ENCODE measurements at places on chromosomes 7 and 10.
A peak's percentile ranks its signal among the peaks of the same experiment; 100 is the strongest.

GRCh38 chr10:48814933-48815332 lies 124.7 kb downstream of the LRRC18 start:
- no peak for DNase-seq

- no peak for DNase-seq
Measured at GRCh38 chr7:137980308-137980707, 21.6 kb downstream of the CREB3L2 start.

DNA sequence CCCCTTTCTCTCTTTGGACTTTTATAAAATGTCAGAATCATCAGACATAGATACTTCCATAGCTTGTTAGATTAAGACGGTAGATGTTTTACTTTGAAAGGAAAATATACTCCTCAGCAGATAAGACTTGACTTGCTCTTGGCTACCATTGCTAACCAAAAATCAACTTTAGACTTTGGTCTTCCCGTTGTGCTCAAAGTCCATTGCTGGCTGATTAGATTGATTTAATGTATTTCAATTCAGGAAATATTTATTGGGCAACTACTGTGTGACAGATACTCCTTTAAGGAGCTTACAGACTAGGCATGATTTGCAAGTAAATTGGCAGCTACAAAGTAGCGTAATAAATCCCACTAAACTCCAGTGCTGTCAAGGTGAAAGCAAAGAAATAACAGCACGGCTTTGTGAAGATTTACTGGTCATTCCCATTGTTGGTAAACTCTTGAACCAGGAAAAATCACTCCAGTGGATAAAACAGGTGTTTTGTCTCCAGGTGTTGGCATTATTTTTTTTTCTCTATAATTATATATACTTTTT lies 95.7 kb upstream of the ARMC3 start:
- no peak for DNase-seq

GRCh38 chr10:30701451-30702173 lies 72.1 kb upstream of the LYZL2 start:
- no peak for DNase-seq

GRCh38 chr7:76386691-76387260 lies 22.7 kb downstream of the SSC4D start:
- no peak for DNase-seq

DNA sequence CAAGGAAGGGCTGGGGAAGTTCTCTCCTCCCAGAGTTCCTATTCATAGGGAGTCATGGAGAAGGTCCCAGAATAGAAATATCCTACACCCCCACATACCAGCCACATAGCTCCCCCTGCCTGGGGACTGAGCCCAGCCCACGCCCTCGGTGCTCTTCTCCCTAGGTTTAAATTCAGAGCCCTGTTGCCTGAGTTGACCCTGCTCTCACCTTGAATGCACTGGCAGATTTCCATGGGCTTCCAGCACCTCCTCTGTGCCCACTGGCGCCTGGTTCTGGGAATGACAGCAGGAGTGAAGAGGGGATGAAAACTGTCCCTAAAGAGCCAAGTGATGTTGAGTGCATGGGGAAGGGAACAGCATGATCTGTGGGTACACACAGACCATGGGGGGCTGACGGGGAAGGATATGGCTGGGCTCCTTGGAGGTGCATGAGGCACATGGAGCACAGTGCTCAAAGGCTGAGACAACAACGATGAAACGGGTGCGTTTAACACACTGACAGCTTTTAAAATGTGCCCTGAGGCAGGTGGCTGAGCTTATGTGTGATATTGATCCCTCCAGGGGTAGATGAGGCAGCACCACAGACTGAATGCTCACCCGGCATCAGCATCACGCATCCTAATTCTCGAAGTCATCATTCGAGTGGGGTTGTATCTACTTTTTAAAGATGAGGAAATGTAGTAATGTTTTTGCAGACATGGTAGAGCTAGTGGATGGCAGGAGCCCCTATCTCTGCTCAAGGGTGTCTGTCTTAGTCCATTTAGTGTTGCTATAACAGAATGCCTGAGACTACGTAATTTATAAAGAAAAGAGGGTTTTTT lies 53.7 kb upstream of the IGFBP3 start:
- DNase-seq, result no peak

DNA sequence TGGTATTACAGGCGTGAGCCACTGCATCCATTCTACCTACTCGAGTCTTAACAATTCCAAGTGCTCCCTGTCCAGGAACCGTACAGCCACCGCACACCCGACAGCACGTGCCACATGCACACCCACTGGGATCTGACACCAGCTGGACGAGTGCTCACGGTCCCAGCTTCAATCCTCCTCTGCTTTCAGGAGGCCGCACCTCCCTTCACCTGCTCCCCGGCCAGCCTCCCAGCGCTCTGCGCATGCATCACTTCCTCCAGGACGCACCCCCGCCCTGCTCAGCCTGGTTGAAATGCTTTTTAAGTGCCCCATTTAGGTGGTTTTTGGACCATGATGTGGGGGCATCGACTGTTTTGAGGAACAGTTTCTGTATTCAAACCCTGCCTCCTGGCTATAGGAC lies 47.3 kb upstream of the TMEM213 start:
- no peak for DNase-seq

DNA sequence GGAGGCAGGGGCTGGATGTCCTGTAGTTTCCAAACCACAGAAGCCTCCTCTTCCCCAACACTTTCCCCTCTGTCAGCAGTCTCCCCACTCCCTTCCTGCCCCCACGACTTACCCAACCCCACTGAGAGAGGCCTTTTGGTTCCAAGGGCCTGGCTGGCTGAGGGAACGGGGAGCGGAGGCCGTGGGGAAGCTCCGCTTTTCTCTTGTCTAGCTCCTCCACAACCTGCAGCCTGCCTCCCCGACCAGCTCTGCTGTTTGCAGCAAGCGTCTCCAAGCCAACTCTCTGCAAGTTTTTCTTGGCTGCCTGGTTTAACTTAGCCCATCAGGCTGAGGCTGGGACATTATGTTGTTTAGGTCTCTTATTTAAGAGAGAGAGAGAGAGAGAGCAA lies 126.8 kb downstream of the NEURL1 start:
- DNase-seq, result no peak

DNA sequence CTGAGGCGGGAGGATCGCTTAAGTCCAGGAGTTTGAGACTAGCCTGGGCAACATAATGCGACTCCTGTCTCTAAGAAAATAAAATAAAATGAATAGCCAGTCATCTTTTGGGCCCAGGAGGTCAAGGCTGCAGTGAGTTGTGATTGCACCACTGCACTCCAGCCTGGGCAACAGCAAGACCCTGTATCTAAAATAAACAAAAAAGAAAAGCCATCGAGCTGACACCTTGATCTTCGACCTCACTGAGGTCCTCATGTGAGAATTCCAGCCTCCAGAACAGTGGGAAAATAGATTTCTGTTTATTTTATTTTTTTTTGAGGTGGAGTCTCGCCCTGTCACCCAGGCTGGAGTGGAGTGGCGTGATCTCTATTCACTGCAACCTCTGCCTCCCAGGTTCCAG lies 301.5 kb upstream of the GALNT17 start:
- no peak for DNase-seq

GRCh38 chr7:100369105-100369504 lies 4.2 kb upstream of the PILRA start:
- no peak for DNase-seq

GRCh38 chr7:18037609-18038008 lies 10.0 kb upstream of the PRPS1L1 start:
- no peak for DNase-seq

DNA sequence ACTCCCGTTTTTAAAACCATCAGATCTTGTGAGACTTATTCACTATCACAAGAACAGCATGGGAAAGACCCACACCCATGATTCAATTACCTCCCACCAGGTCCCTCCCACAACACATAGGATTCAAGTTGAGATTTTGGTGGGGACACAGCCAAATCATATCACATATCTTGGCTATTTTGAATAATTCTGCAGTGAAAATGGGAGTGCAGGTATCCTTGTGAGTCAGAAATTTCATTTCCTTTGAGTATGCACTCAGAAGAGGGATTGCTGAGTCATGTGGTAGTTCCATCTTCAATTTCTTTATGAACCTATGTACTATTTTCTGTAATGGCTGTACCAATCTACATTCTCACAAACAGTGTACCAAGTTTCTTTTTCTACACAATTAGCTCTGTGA lies 125.8 kb downstream of the ANKRD7 start:
- DNase-seq, result no peak

DNA sequence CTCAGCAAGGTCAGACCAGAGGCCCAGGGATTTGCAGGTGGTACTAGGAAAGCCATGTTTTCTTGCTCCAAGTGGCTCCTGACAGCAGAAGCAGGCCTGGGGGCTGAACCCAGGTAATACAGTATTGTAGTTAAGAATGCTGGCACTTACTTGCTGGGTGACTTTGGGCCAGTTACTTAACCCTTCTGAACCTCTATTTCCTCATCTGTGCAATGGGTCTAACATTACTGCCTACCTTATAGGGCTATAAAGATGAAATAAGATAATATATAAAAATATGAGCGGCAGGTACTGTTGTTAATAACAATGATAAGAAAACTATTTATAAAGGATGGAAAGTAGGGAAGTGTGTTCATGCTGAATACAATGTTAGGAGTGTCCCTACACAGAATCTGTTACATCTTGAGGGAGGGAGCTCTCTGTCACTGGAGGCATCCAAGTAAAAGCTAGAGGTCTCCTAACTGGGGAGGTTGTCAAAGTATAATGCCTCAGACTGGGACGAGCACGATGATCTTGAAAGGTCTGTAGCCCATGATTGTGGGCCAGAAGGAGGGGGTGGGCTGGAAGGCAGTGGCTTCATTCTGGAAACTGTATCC lies 26.9 kb downstream of the ADAMTS14 start:
- no peak for DNase-seq

- no peak for DNase-seq
Measured at GRCh38 chr10:6926971-6927370, 346.9 kb upstream of the PRKCQ start.

DNA sequence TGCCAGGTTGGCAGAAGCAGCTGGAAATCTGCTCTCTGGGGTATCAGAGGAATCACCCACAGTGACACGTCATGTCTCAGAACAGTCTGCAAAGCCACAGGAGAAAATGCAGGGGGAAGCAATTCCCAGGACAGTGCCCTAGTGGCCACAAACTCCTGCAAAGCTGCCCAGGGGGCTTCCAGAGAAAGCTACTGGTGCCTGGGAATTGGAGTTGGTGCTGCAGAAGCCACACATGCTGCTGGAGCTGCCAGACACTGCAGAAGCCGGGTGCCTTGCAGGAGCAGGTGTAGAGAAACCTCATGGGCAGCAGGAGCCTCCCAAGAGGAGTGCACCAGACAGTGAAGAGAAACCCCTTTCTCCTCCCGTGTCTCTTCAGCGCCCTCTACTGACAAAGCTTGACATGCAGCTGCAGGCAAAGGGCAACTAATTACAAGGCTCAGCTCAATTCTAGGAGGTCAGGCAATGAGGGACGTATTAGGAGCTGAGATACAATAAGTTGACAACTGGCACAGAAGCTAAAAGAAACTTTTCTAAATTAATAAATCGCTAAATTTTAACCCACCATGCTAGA lies 30.2 kb upstream of the NUB1 start:
- no peak for DNase-seq

DNA sequence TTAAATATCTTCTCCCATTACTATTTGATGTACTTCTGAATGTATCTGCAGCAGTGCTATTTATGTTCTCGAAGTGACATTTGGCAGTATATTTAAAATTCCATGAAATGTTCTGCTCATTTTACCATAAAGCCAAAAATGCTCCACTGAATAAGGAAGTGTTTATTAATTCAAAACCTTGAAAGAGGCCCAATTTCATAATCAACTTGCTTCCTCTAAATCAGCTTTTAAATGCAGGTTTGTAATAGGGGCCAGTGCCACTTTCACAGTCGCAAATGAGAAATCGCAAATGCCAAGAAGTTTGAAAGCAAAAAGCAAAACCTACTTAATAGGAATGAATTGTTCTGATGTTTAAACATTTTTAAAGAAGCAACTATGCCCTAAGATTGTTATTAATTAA lies 11.4 kb downstream of the NHLRC2 start:
- DNase-seq, result no peak

GRCh38 chr7:130286881-130287280 lies 6.1 kb upstream of the CPA4 start:
- no peak for DNase-seq

DNA sequence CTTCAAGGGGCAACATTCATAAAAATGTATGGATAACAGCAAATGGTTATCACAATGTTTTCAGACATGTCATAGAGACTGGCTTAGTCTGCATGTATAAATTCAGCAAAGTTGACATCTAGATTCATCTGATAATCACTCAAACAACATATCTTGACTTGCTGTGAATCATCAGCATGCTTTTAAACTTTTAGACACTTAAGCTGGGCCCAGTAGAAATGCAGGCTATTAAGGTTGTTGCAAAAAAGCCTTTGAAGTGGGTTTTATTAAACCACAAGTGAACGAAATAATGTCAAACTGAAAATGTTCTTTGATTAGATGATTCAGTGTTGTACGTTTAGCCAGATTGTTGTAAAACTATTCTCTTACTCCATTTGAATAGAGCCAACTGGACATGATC lies 759.6 kb downstream of the NXPH1 start:
- DNase-seq, result no peak

DNA sequence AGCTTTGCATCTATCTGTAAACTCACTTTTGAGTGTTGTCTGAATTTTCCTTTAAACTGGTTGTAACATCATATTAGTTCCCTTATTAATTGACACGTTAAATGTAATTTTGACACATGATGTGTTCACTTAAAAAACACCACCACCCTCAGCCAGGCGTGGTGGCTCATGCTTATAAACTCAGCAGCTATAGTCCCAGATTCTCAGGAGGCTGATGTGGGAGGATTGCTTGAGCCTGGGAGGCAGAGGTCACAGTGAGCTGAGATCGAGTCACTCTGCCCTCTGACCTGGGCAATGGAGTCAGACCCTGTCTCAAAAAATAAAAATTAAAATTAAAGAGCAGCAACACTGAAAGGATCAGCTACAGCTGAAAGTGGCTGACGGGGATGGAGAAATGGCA lies 60.0 kb upstream of the CYTH3 start:
- no peak for DNase-seq

- DNase-seq, result no peak
Measured at GRCh38 chr7:21656081-21656480, 113.2 kb downstream of the DNAH11 start.

- no peak for DNase-seq
Measured at GRCh38 chr7:99728615-99729014, 6.4 kb downstream of the CYP3A7 start.

DNA sequence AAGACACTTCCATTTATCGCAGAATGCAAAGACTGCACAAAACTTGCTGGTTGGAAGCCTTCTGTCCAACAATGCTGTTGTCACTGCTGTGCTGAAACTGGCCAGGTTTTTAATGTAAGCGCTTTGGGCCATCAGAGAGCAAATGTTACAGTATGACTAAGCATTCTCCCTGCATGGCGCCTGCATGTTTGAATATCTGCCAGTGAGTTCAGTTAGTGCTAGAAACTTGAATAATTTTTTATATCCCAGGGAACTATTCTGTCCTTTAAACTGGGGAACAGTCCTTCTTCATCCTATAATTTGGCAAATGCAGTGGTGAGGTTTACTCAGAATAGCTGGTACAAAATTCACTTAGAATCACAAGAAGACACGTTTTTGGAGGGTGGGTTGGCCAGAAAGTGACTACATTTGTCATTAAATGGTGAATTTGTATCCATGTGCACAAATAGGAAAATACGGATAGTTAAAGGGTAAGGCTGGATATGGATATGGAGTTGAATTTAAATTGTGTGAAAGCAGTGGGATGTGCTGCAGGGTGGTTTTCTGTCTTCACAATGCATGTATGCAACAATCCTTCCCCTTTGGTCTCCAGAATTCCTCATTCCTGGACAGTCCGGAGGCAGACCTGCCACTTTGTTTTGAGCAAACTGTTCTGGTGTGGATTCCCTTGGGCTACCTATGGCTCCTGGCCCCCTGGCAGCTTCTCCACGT lies 1.7 kb downstream of the ABCC2 start:
- peak; percentile 62 for DNase-seq

- DNase-seq, result no peak
Measured at GRCh38 chr10:129962872-129963640, 1.0 kb downstream of the EBF3 start.
